ENCODE measurements at places on chromosomes 3 and 15. TPM values are rescaled to one million over a fixed set of nuclear protein-coding genes. Genes with fewer than 3 reads are reported as not detected.

DNA sequence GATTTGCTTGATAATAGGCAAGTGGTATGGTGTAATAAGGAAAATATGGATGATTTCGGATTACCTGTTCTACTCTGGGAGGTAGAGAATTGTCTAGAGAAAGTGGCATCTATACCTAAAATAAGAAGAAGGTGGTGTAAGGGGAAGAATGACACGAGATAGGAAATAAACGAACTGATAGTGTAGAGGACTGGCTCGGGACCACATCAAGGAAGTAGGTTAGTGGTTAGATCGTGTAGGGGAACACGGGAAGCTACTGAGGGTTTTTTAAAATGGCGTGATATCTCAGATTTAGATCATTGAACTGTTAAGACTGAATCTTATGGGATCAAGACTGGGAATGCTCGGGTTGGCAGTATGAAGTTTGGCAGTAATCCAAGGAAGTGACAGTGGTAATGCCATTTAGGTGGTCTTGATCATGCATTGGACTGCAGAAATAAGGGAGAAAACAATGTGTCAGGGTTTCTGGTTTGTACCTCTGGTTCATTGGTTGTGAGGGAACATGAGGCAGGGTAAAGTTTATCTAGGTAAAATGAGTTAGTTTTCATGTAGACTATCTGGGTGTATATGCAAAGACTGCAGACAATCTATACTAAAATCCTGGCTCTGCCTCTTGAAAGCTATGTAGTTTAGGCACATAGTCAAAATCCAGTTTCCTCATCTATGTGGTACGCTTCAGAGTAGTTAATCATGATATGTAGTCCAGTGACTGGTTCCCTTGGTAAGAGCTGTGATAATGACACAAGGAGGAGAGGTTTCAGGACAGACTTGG is 7.4 kb downstream of the RPL14 start:
- no peak for DNase-seq

- DNase-seq, result peak; percentile 47
These were observed 145.4 kb upstream of the PROK2 start for GRCh38 chr3:71930056-71930991.

GRCh38 chr3:194003114-194004057 is 132.6 kb upstream of the HES1 start:
- peak; percentile 91 for DNase-seq

DNA sequence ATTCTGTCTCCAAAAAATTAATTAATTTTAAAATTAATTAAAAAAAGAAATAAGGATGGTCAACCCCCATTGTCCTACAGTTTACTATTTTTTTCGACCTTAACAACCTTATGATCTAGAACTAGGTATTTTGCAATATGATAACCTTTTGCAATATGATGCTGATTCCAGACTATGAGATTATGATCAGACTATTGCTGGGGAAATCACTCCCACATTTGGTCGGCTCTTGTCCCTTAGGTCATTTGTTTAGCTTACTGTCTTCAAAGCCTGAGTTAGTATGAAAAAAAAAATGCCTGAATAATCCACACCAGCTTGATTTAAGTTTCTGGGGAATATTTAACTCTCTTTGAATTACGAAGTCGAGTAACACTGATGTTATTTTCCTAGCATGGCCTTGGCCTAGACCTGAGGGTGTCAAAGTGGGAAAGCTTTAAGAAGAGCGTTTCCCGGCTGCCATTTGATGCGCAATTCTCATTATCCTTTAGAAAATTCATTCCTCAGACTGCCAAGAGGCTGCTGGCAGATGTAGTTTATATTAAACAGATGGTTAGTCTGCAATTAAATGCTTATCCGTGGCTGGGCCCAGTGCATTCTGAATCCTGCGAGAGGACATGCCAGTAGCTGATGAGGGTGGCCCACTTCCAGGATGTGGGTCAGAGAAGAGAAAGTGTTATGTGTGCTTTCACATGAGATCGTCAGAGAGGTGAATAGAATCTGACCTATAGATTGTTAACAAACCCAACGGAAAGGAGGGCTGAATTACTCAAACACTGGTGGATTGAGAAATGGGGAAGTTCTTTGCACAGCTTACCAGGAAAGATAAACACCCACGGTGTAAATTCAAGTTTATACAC is 496.0 kb upstream of the THBS1 start:
- DNase-seq, result no peak

DNA sequence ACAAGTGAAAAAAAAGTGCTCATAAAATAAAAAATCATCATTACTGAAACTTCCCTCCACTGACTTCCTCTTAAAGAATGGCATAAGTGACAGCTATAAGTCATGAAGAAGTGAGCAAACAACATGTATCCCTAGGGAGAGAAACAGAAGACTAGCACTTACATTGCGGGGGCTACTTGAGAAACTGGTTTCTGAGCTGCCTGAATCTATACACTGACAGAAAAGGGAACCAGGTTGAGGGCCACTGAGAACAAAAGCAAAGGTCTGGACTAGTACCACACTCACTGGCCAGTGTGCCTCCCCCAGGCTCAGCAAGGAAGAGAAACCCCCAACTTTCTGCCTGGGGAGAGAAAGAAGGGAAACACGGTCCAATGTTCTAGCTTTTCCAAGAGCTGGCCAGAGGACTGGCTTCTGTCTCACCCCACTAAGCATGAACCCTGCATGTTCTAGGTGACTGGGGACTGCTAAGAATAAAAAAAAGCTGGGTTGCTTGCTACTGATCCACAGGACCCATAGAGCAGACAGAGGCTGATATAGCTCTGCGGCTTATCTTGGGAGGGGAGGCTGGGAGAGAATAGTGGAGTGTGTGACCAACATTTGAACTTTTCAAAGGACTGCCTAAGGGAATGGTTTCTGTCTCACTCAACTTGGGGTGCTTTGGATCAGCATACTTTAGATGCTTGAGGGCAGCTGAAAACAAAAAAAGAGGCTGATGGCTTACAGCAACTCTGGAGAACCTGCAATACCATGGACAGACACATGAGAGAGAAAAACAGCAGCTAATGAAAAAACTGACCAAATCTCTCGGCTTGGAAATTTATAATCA is 8.1 kb downstream of the RAD18 start:
- DNase-seq, result no peak

DNA sequence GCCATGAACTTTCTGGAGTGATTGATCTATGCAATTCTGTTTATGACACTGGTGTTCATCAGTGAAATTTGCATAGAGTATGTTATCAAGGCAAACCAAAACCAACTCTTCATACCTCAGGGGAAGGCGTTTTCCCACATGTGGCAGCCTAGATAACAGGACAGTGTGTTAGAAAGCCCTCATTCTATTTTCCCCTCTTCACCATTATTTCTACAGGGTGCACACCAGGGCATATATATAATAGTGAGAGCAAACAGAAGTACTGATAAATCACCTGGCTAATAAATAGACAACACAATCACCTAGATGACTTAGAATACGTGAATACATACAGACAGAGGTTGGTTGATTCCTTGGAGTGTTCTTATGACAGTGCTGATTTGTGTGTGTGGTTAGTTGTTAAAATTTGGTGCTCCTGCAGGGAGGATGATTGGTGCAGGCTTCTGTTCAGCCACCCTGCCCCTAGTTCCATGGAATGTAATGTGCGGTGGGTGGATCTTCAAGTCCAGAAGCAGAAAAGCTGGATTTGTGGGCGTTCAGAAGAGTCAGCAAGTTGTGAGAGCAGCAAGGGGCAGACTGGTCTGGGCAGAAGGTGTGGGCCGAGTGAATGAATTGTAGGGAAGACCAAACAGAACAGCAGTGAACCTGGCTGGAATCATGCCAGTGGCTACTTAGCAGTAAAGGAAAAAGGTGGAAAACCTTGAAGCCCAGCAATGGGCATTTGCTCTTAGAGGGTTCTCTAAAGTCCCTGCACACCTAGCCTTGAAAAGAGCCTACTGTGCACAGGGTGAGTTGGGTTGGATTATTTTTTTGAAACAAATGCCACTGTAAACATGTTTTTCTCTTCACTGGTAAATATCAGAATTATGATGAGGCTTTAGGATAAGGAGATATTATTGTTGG is 11.7 kb upstream of the RARRES1 start:
- DNase-seq, result no peak

Gene P2RY14
- not detected for total RNA-seq

Gene NANOGP8
- 0.29 TPM for total RNA-seq

Gene SNX22
- not detected for total RNA-seq

Gene DPPA4
- total RNA-seq, result 0.06 TPM

Gene RLBP1
- total RNA-seq, result not detected

Data from LHCN-M2 (cell line).